HepG2 (cell line): ENCODE measurements at places on chromosomes 16 and 17. TPM values are rescaled to one million over a fixed set of nuclear protein-coding genes. Genes with fewer than 3 reads are reported as not detected.
A peak's percentile ranks its signal among the peaks of the same experiment; 100 is the strongest.

GRCh38 chr16:88782454-88783390 lies 2.3 kb downstream of the PIEZO1 start:
- H3K27me3 ChIP-seq: no peaks in the 10 kb centered on the region
- H3K36me3 ChIP-seq: no peaks in the 10 kb centered on the region
- H3K4me1 ChIP-seq: peaks cover 64% of the 10 kb centered on the region
- H3K27ac ChIP-seq: peak overlapping the region; percentile 70
- H3K4me3 ChIP-seq: peak overlapping the region; percentile 87
- no peak for DNase-seq

Gene SMG6
- total RNA-seq: 14.6 and 15.4 TPM in 2 replicates

- H3K4me1 ChIP-seq: peaks cover 18% of the 10 kb centered on the region
- H3K27ac ChIP-seq: no peak overlapping the region
- no peaks in the 10 kb centered on the region; the same call in 2 of the 3 replicates for H3K36me3 ChIP-seq
- DNase-seq: no peak
Measured at GRCh38 chr17:21162394-21162775, 35.6 kb downstream of the DHRS7B start.

DNA sequence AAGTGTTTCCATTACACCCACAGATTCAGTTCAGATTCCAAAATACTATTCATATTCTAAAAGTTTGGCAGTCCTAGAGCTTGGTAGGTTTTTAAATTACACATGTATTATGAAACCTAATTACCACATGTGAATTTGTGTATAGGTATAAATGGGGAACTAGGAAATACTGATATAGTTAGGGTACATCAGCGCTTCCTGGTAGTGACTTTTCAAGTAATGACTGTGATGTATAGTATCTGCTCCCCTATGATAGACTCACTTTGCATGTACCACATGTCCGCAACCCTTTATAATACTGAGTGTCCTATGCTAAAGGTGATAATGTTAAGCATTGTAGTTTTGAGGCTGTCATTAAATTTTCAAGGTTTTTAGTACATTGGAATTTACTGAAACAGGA lies 22.9 kb downstream of the CDK12 start:
- H3K4me1 ChIP-seq: no peaks in the 10 kb centered on the region; the same call in 1 of the 2 replicates
- DNase-seq: no peak
- H3K27ac ChIP-seq: no peak overlapping the region
- H3K4me3 ChIP-seq: no peak overlapping the region
- no peaks in the 10 kb centered on the region for H3K27me3 ChIP-seq
- peaks cover 16% of the 10 kb centered on the region for H3K36me3 ChIP-seq

Gene PRR35
- 0.07 TPM in 1 of 2 replicates, not detected in the other for total RNA-seq

DNA sequence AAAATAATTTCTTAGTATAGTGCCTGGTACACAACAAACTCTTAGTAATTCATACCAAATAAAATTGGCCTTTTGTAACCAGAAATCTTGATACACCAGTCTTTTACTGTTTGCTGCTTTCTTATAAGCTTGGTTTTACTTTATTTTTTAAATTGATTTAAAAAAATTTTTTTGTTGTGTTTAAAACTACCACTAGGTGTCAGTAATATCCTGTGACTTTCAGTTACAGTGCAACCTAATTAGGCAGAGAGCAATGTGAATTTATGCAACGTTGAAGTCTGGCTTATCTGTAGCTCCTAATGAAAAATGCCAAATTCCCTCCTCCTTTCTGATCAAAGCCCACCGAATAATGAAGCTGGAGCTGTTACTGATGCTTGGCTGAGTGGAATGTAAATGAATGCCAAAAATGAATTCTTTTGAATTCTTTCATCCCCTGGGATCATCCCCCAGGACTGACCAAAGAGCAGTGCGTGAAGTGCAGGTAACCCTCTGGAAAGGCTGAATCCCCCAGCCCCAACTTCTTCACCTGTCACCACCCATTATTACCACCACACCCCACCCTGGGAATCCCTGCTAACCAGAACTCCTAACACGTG lies 3.8 kb downstream of the ERCC4 start:
- H3K4me1 ChIP-seq: peaks cover 19% of the 10 kb centered on the region
- no peaks in the 10 kb centered on the region; the same call in 2 of the 3 replicates for H3K27me3 ChIP-seq
- DNase-seq: peak; percentile 62
- peaks cover 8% of the 10 kb centered on the region for H3K36me3 ChIP-seq

DNA sequence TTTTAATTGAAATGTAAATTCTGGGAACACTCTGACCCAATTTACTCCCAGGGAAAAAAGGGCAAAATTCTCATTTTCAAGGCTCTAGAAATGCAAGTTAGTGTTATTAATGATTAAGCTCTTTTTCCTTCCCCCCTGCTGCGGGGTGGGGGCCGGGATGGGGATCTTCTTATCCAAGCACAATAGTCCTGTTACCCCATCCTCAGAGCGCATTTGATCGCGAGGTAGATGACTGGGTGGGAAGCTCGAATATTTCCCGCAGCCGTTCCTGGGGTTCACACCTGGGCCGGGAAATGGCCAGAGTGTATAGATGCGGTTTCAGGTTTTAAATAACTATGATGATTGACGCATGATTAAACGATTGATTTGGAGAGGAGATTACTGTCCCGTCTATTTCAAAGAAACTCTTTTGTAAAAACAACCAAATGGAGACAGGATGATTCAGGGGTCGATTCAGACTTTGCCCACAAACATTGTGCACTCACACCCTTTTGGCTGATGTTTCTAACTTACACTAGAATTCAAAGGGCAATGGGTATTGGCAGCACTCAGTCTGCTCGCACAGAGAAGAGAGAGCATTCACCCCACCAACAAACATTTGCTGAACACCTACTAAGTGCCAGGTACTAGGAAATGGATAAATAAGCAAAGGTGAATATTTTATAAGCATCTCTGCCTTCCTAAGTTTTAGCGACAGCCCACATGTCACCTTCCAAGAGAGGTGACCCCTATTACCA lies 55.0 kb downstream of the SALL1 start:
- peak; percentile 32 for DNase-seq
- H3K27ac ChIP-seq: peak overlapping the region; percentile 49
- H3K4me3 ChIP-seq: peak overlapping the region; percentile 48; the same call in 1 of the 2 replicates
- H3K36me3 ChIP-seq: no peaks in the 10 kb centered on the region
- peaks cover 42% of the 10 kb centered on the region for H3K4me1 ChIP-seq
- H3K27me3 ChIP-seq: no peaks in the 10 kb centered on the region

GRCh38 chr17:42019509-42020404 lies at the start of gene NKIRAS2:
Gene NKIRAS2 (plus strand): TSS chr17:42020090. CDS start chr17:42021578, 1,488 bp downstream.
- peaks cover 27% of the 10 kb centered on the region for H3K36me3 ChIP-seq
- H3K4me1 ChIP-seq: peaks cover 62% of the 10 kb centered on the region

- peaks cover 32% of the 10 kb centered on the region for H3K36me3 ChIP-seq
- no peaks in the 10 kb centered on the region for H3K27me3 ChIP-seq
- DNase-seq: no peak
Measured at GRCh38 chr16:89266521-89267134, 49.1 kb downstream of the ZNF778 start.

DNA sequence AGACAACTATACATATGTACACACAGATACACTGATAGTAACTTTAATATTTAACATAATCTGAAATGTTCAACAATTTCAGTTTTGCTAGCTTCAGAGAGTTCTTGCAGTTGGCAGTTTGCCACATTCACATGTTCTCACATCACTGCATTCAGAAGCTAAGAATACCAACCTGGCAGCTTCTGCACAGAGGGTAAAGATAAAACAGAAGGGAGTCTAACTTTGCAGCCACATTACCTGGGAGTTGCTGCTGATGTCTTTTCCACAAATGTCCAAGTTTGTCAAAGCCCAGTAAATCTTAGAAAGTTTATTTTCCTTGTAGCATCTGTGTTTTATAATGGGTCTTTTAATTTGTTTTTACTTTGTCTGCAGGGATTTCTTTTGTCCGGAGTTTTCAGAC lies 332.0 kb downstream of the BCAS3 start:
- H3K27ac ChIP-seq: no peak overlapping the region
- no peaks in the 10 kb centered on the region for H3K4me1 ChIP-seq
- no peaks in the 10 kb centered on the region for H3K27me3 ChIP-seq
- no peak overlapping the region for H3K4me3 ChIP-seq

DNA sequence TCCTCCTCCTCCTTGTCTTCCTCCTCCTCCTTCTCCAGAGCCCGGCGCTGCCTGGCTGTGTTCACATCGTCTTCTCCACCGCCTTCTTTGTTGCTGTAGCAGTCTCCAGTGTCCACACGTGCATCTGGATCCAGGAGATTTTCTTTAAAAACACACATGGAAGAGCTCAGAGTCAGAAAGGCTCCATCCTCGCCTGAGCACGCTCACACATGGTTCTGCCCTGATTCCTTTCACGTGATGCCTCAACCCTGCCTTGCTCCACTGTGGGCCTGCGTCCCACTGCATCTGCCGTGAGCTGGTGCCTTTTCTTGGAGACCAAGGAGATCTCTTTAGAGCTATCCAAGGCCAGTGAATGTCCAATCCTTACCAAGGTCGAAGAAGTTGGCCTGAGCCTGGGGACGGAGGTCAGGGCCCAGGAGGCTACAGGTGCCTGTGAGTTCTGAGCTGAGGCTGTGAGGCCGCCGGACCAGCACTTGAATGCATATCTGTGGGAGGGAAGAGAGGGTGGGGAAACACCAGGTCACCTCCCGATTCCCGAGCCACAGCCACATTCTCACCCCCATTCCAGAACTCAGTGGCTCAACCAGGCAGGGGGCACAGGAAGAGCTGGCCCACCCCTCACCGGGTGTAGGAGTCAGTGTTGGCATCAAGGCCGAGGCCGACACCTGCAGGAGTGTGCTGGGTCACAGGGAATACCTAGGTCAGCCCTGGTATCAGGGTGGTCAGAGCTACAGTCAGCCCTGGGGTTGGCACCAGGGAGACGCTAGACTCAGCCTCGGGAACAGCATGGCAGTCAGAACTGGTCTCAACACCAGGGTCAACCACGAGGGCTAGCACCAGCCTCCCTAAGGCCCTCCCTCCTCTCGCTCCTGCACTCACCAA lies 37.6 kb downstream of the HASPIN start:
- H3K4me3 ChIP-seq: no peak overlapping the region
- no peak overlapping the region for H3K27ac ChIP-seq
- H3K4me1 ChIP-seq: peaks cover 49% of the 10 kb centered on the region
- DNase-seq: no peak

- DNase-seq: no peak
- no peak overlapping the region for H3K4me3 ChIP-seq
- H3K4me1 ChIP-seq: no peaks in the 10 kb centered on the region
Measured at GRCh38 chr17:78029697-78030096, 71.2 kb downstream of the TNRC6C start.

- H3K4me1 ChIP-seq: peaks cover 28% of the 10 kb centered on the region
- no peaks in the 10 kb centered on the region for H3K27me3 ChIP-seq
- H3K4me3 ChIP-seq: peak overlapping the region; percentile 29; the same call in 1 of the 2 replicates
- DNase-seq: no peak
Measured at GRCh38 chr17:44627513-44628242, 28.6 kb upstream of the MEIOC start.

Gene YPEL2
- 7.5 and 8.5 TPM in 2 replicates for total RNA-seq

- DNase-seq: no peak
- H3K4me3 ChIP-seq: peak overlapping the region; percentile 75
- H3K4me1 ChIP-seq: peaks cover 32% of the 10 kb centered on the region
- H3K27ac ChIP-seq: peak overlapping the region; percentile 95
- peaks cover 11% of the 10 kb centered on the region for H3K36me3 ChIP-seq
- H3K27me3 ChIP-seq: no peaks in the 10 kb centered on the region; the same call in 2 of the 3 replicates
Measured at GRCh38 chr16:50066482-50067289, 916 bp downstream of the HEATR3 start.

- H3K4me3 ChIP-seq: no peak overlapping the region
- no peak overlapping the region for H3K27ac ChIP-seq
Measured at GRCh38 chr17:45347444-45347843, 30.6 kb upstream of the MAP3K14 start.

- H3K4me1 ChIP-seq: no peaks in the 10 kb centered on the region
- no peaks in the 10 kb centered on the region; the same call in 2 of the 3 replicates for H3K27me3 ChIP-seq
- no peak for DNase-seq
- H3K27ac ChIP-seq: no peak overlapping the region
- H3K4me3 ChIP-seq: no peak overlapping the region
Measured at GRCh38 chr16:9357829-9358228, 266.4 kb downstream of the HAPSTR1 start.

- peak within 1 kb of the TSS; percentile 63 for H3K4me3 ChIP-seq
- H3K27ac ChIP-seq: peak within 1 kb of the TSS; percentile 73
- peaks cover 22% of the 10 kb centered on the region for H3K27me3 ChIP-seq
- DNase-seq: peak; percentile 83
Measured at GRCh38 chr16:67247192-67248072, at the start of gene FHOD1. Gene FHOD1 (minus strand): TSS chr16:67247481. CDS start chr16:67247410, 71 bp downstream.

GRCh38 chr16:78749745-78750268 lies 650.4 kb downstream of the WWOX start:
- no peak overlapping the region for H3K27ac ChIP-seq
- no peaks in the 10 kb centered on the region for H3K27me3 ChIP-seq
- H3K36me3 ChIP-seq: no peaks in the 10 kb centered on the region
- H3K4me1 ChIP-seq: no peaks in the 10 kb centered on the region

Gene SPATA22
- total RNA-seq: not detected in 2 replicates

Gene AXIN2
- total RNA-seq: 53.8 and 58.6 TPM in 2 replicates

Gene TEKT1
- total RNA-seq: not detected in 2 replicates

DNA sequence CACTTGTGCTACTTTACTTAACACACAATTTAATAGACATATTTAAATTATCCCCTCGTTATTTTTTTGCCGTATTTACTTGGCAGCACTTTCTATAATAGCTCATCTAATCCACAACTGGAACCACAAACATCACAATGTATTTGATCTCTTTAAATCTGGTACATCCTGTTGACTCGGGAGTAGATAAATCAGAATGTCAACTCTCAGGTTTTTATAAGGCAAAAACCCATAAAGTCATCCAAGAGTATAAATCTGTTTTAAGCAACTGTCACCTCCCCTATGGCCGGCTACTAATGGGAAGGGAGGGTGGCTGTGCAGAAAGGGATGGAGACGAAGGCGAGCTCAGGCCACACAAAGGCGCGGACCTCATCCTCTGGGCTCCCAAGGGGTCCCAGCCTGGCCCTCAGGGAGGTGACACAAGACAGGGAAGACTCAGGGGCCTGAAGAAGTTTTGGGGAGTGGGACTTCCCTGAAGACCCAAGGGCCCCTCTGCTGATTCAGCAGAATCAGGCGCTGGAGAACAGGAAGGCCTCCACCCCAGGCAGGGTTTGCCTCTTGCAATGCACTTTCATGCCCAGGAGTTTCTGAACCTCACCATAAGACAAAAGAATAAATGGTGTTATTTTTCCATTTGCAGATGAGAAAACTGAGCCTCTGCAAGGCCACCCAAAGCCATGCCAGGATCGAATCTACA lies 122.5 kb downstream of the ZNF423 start:
- no peaks in the 10 kb centered on the region for H3K4me1 ChIP-seq
- no peak for DNase-seq
- H3K36me3 ChIP-seq: no peaks in the 10 kb centered on the region
- peaks cover 16% of the 10 kb centered on the region; the same call in 2 of the 3 replicates for H3K27me3 ChIP-seq
- no peak overlapping the region for H3K4me3 ChIP-seq
